ENCODE measurements at places on chromosomes 6 and 20.

- DNase-seq, result no peak
These were observed 11.3 kb downstream of the NOX3 start for GRCh38 chr6:155444120-155444917.

GRCh38 chr6:21592953-21593352 lies 598 bp upstream of the SOX4 start:
- no peak for DNase-seq

DNA sequence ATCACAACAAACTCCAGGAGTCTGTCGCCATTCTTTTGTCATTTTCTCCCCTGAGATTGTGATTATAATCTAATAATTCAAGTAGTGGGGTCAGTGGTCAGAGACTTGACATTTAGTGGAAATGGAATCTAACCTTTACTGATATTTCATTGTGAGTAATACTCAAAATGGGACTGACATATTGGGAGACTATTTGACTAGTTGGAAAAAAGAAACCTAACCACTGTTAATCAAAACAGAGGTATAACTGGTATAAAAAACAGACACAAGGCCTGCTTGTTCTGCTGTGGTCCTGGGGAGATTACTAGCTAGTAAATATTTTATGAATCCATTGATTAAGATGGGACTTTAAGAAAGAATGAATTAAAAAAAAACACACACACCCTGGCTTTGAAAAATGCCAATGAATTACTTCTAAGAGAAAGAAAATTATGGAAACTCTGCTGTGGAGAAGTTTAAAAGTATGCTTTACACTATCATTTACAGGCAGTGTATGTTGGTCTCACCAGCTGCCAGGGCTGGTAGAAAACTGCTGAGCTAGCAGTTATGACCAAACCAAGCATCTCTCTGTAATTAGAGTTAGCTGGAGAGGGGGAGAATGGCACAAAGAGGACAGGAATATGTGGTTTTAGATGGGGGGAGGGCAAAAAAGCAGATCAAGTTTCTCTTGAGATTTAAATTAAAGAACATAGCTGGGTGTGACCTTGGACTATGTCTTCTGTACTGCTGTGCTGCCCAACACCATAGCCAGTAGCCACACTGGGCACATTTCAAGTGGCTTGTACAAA lies 103.7 kb downstream of the FYN start:
- no peak for DNase-seq

- DNase-seq, result no peak
These were observed 19.2 kb downstream of the PRND start for GRCh38 chr20:4740774-4741431.

- DNase-seq, result no peak
These were observed 20.1 kb downstream of the KCNQ2 start for GRCh38 chr20:63452341-63452740.

GRCh38 chr6:91710342-91710741 lies 1123.5 kb upstream of the MAP3K7 start:
- DNase-seq, result no peak

DNA sequence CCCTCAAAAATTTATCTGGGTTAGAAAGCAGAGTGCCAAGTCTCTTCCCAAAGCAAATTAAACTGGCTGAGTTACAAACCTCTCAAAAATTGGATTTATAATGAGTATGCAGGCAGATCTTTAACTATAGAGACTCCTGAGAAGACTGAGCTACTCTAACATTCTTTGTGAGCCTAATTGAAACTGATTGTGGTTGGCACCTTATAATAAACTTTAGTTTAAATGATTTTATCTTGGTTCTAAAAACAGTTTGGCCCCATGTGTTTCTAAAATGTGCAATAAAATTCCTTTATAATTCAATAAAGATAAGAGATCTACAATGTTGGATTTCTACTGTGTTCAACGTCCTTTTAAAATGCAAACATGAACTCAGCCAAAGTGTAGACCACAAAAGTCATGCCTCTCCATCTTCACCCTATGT lies 480.2 kb upstream of the RNF217 start:
- no peak for DNase-seq

DNA sequence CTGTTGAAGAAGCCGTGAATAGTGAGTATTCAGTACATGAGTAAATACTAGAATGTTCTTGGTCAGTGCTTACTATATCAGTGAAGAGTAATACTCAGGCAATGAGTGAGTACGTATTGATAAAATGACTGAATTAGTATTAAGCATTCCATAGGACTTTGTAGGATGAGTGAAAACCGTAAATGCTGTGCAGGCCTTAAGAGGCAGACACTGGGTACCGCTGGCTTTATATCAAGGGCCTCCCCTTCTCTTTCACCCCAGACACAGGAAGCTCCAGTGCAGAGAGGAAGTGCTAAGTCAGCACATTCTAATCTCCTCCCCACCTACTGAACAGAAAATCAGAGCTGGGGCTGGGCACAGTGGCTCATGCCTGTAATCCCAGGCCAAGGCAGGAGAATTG lies 24.2 kb downstream of the POFUT1 start:
- no peak for DNase-seq

DNA sequence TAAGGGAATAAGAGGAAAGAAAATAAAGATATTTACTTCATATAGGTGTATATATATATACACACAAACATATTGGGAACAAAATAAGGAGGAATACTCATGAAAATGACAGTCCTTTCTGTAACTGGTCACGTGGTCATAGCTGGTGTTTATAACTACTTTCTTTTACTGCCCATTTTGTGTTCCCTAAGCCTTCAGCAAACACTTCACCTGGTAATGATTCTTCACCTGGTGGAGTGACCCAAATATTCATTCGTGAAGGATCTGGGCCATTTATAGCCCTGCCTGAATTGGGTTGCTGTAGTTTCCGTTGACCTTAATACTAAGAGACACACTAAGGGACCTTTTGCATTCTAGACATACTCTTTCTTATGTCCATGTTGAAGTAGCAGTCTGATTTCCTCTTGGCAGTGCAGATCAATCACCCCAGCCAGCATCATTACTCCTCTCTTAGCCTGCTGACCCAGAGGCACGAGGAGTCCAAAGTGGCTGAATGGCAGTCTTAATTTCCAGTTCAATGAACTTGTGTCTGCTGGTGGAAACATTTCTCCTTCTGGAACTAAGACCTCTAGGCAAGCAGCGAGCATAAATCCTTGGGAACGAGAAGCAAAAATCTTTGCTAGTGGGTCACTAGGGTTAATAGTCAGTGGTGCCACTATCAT lies 39.9 kb upstream of the IYD start:
- DNase-seq, result no peak

DNA sequence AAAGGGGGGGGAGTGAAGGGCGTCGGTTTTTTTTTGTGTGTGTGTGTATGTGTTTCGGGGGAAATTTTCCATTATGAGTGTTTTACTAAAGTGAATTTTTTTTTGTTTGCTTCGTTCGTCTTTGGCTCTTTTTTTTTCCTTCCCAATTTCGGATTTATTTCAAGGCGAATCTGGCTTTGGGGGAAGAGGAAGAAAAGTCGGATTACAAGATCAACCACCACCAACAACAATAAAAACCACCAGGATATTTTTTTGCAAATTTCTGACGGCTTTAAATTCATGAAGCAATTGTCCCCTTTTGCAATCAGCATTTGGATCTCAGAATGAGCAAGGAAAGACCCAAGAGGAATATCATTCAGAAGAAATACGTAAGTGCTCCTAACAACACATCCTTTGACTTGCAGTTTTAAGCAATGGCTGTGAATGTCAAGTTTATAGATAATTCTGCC lies 372 bp downstream of the JARID2 start:
- no peak for DNase-seq

GRCh38 chr6:26365633-26365995 lies 616 bp downstream of the BTN3A2 start:
- DNase-seq, result no peak

- DNase-seq, result peak; percentile 30
These were observed 174.8 kb downstream of the DOK5 start for GRCh38 chr20:54650052-54650719.

DNA sequence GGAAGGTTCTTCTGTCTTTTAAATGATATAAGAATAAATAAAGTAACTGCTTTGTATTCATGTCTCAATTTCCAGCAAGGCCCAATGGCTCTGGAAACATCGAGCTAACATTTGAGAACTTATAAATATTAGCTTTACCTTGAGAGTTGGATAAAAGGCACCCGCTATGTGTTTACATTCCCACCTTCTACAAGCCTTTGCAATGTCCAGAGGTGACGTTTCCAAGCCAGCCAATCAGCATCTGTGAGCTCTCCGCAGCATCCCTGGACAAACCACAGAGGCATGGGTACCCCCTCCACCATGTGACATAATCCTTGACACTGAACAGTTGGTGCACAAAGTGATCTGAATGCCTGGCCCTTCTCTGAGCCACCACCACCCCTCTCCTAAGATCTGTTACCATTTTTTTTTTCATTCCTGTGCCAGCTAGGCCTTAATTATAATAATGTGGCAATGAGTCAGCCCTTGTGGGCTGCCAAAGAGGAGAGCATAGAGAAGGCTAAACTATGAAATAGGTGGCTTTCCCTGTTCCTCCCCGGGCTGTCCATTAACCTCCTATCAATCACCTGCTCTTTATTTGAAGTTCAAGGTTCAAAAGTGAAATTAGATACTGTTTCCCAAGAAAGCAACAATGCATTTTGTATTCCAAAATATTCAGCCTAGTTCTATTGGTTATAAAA lies 4.1 kb downstream of the CBLN4 start:
- no peak for DNase-seq

DNA sequence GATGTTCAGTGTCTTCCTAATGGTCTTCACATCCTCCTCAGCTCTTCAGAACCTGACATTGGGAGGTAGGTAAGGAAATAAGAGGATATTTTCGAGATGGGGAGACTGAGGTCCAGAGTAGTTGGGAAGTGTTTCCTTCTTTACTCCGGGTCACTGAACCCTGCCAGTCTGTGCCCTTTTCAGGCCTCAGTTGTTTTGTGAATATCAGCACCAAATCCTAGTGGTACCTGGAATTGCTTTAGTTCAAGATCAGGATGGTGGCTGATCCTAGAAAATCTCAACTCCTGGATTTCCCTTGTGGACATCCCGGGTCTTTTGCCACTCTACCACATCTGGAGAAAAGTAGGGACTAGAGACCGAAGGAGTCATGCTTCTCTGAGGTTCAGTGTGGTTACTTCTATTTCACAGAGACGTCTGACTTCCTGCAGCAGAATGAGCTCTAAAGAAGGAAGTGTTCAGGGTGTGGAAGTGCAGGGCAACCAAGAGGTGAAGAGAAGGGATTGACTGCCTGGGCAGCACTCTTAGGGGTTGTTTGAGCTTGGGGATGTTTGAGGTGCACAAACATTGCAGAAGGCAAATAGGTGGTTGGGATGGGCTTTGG lies 995 bp downstream of the STK4 start:
- no peak for DNase-seq

DNA sequence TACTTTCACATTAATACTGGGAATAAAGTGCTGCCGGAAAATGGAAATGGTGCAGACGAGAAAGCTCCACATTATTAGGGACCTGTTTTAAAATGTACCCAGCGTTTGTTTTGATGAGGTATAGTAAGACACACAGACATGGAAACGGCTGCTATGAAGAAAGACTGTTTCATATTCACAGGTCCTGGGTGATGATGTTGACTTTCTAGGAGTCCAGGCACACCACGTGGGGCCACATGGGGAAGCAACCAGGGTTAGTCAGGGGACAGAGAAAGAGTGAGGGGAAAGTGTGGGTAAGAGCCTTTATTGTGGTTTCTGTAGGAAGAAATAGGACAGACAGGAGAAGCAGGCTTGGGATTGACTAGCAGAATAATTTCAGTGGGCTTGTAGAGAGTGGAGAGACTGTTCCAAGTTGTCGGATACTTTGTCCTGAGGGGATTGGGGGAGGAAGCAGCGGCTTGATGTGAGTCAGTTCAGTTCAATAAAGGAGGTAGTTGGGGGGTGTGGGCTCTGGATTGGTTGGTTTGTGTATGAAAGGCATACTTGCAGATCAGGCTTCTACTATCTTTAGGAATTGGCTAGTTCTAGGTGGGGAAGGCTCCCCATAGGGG lies 112.0 kb upstream of the MCHR2 start:
- DNase-seq, result no peak

DNA sequence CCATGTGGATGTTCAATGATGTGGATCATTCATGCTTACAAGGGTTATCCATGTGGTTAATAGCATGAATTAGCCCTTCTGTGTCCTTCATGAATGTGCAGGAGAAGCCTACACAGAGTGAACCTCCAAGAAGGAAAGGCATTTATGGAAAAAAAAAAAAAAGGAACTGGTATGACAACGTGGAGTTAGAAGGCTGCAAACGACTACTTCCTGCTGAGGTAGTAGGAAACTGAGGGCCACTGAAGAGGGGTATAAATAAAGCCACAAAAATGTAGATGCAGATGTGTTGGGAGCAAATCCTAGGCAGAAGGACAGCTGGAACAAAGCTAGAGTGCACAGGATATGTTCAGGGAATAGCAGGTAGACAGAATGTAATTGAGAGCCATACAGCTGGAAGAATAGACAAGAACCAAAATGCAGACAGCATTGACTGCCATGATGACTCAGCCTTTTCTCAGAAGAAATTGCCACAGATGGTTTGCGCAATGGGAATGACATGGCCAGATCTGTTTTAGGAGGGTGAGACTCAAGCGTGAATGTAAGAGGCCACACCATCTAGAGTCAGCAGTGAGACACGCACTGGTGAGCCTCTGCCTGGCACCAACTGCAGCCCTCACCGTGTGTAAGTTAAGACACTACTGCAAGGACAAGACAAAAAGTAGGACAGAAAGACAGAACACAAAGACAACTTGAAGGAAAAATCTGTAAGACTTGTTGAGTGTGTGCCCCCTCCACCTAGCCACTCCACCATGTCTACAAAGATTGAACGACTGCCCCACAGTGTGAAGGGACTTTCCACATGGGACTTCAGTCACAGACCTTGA lies 79.8 kb downstream of the KIF13A start:
- DNase-seq, result peak; percentile 99

GRCh38 chr20:8583566-8584043 lies 451.5 kb downstream of the PLCB1 start:
- no peak for DNase-seq

GRCh38 chr6:19432966-19433498 lies 404.1 kb upstream of the ID4 start:
- DNase-seq, result no peak

DNA sequence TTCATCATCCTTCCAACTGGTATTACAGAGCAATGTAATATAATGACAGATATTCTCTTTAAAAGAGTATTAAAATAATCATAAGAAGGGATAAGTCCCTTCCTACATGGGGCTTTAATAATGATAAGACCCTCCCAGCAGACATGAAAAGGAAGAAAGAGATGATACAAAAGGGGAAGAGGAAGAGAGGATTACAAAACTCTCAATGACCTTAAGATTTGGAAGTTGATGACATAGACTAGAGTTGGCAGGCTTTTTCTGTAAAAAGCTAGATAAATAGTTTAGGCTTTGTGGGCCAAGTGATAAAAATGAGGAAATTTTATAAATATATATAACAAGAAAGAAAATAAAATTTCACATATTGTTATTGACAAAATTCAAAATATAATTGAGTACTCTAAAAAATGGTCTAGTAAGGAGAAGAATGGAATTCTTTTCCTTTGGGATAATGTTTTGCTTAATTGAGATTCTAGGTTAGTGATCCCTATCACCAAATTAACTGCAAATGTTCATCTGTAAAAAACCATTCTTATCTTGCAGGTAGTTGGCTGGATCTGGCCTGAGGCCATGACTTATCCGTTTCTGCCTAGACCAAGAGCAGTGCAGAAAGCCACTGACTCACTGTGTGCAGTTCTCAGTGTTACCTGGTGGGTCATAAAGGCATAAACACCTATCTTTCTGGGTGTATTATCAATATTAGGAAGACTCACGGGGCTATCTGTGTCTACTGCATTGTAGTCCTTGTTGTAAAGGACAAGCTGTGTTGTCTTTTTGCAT lies 11.0 kb downstream of the RIPOR2 start:
- no peak for DNase-seq

Data from stromal cell of bone marrow (primary cell).